Activated naive CD4-positive, alpha-beta T cell treated with anti-CD3 and anti-CD28 coated beads for 36 hours (primary cell): ENCODE measurements at places on chromosomes 1 and 21.

DNA sequence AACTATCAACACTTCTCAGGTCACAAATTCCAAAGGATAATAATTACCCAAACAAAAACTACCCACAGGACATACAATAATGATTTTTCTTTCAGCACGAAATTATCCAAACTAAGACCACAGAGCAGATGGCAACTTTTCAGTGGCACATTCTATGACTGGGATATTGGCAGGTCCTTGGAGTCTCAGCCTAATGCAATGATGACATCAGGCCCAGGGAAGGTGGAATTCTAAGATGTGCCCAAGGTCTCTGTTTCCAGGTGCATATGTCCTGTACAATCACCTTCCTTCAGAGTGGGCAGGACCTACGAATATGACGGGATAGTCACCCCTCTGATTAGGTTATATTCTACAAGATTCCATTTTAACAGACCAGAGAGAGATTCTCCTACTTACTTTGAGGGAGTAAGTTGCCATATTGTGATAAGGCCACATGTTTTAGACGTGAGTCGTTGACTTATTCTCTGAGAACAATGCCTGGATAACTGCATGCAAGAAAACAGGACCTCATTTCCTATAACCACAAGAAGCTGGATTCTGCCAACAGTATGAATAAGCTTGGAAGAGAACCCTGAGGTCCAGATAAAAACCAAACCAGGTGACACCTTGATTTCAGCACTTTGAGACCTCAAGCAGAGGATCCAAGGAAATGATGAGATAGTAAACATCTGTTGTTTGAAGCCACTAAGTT is 69.9 kb downstream of the ZC3H11B start:
- DNase-seq, result no peak

DNA sequence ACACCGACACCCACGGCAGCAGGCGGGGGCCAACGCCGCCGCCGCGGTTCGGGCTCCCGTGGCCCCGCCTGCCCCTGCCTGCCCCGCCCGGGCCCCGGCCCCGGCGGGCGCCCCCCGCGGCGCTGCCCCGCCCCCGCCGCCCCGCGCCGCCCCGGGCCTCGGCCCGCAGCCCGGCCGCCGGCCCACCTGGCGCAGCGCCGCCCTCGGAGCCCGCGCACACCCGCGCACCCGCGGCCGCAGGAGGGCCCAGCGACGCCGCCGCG is at the start of gene WNT3A:
TSS of gene WNT3A (plus strand) at position 213 of the 263 bp plus-strand sequence. CDS start 131 bp downstream, outside the sequence.
- no peak for DNase-seq

- DNase-seq, result no peak
Measured at GRCh38 chr1:8587784-8588183, 229.7 kb downstream of the RERE start.

GRCh38 chr1:217495249-217495648 is 135.6 kb downstream of the GPATCH2 start:
- no peak for DNase-seq
